Activated T-cell treated with anti-CD3 and anti-CD28 coated beads for 24 hours (primary cell): ENCODE measurements at places on chromosomes 5 and 9.

- no peak for DNase-seq
These were observed 43.4 kb upstream of the S1PR3 start for GRCh38 chr9:88947581-88948573.

GRCh38 chr9:116437411-116438370 is 249.4 kb upstream of the TRIM32 start:
- no peak for DNase-seq

DNA sequence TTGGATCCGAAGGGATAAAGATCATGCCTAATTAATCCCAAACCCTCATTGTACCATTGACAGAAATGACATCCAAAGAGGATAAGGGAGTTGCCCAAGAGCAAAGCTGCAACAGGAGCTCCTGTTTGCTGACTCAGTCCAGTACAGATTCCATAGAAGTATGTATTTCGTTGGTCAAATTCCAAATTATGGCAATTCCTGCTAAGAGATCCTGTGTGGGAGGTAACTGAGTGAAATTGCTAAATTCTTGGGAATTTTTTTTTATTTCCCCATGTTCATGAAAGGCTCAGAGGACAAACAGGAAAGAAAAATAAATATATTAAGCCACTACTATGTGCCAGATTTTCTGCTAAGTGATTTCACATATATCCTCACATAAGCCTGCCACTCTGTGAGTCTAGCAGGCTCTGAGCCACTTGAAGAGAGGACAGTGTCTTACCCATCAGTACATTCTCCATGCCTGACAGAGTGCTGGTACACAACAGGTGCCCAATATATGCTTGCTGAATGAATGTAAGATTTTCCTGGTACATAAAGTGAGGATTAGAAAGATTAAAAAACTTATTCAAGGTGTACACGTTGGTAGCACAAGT is 132.7 kb downstream of the GLIS3 start:
- no peak for DNase-seq

GRCh38 chr9:135252980-135253304 is 165.5 kb downstream of the OLFM1 start:
- DNase-seq, result no peak

DNA sequence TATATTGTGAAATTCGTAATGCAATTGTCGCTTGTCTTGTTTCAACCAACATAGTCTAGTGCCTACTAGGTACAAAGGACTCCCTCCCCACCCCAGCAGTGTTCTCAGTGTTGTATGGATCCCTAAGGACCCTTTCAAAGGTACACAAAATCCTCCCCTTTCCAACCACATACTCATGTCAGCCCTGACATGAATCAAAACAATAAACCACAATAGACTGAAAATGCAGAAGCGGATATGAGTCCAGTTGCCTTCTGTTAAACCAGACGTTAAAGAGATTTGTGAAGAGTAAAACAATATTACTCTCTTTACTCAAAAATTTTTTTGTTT is 82.4 kb upstream of the IFNK start:
- DNase-seq, result no peak

DNA sequence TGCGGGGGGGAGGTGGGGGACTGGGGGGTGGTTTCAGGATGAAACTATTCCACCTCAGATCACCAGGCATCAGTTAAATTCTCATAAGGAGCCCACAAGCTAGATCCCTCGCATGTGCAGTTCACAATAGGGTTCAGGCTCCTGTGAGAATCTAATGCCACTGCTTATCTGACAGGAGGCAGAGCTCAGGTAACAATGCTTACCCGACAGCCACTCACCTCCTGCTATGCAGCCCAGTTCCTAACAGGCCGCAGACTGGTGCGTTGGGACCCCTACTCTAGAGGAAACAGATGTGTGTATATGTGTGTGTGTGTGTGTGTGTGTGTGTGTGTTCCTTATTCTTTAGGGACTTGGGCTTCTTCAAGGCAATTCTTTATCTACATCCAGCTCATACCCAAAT is 352.3 kb upstream of the CCNH start:
- no peak for DNase-seq

DNA sequence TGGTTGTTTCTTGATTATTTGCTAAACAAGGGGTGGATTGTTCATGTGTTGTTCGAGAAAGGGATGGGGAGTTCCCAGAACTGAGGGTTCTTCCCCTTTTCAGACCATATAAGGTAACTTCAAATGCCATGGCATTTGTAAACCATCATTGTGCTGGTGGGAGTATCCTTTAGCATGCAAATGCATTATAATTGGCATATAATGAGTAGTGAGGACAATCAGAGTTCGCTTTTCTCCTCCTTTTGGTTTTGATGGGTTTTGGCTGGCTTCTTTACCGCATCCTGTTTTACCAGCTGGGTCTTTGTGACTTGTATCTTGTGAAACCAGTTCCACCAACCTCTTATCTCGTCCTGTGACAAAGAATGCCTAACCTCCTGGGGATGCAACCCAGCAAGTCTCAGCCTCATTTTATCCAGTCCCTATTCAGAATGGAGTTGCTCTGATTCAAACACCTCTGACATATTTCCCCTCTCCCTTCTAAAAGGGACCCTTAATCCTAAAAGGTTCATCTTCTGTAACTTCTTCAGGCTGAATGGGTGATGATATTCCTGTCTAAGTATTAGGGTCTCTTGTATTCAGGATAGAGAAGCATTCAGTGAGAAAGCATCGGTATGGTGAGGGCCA is 8.7 kb upstream of the FBN2 start:
- no peak for DNase-seq

DNA sequence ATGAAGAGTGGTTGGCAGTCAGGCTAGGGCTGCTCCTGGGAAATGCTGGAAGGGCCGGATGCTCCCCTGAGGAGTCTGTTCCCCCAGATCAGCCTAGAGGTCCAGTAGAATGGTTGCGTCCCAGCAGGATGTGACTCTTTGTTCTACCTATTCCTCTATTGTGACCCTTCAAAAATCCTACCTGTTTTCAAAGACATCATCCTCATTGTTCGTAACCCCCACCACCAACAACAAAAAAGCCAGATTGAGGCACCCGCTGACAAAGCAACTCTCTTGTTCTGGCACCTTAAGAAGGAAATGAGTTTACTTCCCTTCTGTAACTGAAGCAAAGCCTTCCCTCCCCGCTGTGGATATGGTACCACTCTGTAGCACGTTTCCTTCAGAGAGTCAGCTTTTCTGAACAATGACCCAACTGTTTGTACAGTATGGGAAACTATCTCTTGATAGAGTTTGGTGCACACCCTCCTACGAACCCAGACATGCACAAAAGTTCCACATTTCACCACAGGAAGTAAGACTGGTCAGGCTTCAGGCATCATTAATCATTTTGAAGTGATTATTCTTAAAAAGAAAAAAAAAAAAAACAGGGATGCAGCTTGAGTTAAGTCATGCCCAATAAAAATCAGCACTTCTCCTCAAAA is 207.2 kb downstream of the ENC1 start:
- no peak for DNase-seq

DNA sequence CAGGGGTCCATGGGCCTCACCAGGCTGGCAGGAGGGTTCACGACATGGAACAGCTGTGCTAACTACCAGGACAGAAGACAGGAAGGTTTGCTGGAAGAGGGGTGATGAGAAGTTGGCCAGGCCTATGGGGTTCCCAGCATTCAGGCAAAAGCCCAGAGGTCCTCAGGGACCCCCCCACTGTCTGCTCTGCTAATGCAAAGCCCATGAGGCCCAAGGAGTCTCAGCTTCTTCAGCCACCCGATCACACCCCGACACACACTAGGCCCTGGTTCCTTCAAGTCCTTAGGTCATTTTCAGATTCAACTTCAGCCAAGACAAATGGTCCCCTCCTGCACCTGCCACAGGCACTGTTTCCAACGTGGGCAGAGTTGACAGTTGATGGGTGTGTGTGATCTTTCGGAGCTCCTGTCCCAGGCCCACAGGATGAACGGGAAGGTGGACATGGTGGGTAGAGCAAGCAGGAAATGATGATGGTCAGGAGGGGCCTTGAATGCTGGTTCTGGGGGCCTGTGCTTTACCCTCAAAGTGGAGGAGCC is 20.4 kb downstream of the ADAMTS2 start:
- no peak for DNase-seq

GRCh38 chr5:74424162-74424868 is 216.2 kb downstream of the ENC1 start:
- no peak for DNase-seq

GRCh38 chr9:68619072-68619471 is 78.4 kb upstream of the TMEM252 start:
- no peak for DNase-seq

DNA sequence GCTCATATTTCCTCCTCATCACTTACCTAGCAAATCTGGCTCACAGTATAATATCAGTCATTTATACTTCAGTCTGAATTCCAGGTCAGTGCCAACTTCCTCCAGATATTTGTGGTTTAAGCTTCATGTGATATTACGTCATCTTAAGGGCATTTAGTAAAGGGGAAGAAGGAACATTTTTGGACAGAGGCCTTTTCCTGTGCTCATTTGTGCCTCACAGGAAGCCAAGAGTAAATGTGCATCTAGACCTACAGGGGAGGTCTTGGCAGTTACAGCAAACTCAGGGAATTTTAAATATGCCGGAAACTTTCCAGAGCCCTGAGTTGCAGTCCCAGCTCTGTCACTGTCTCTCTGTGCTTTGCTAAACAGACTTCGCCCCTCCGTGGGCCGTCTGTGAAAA is 12.3 kb upstream of the KCNIP1 start:
- DNase-seq, result no peak

DNA sequence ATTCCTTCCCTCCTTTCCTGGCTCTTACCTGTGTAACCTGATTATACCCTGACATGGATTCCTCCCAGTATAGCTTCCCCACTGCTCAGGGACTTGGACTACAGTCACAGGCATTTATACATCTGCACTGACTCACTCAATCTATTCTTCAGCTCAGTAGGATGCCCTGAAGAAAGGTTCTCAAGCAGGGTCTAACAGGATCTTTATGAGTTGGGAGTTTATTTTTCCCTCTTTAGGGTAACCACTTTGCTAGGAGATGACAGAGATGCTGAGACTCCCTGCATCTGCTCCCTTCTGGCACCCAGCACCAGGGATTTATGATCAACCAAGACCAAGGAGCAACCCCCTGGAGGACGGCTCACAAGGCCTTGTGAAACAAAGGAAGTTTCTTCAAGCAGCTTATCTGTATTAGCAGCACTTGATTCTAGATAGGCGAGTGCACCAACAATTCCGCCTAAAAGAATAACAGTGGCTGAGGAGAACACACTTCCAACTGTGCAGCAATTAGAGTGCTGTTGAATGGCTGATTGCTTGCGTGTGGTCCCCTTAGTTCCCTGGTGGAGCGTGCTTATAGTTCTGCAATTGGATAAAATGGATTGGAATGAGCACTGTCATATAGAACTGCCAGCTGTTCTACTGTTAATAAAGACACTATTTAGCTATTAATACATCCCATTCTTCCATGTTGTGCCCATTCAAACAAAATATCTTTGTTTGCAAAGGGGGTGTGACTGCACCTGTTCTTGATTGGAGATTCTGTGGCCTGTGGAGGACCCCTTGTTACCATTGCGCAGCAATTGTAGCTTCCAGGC is 482.6 kb downstream of the ZNF608 start:
- DNase-seq, result no peak

DNA sequence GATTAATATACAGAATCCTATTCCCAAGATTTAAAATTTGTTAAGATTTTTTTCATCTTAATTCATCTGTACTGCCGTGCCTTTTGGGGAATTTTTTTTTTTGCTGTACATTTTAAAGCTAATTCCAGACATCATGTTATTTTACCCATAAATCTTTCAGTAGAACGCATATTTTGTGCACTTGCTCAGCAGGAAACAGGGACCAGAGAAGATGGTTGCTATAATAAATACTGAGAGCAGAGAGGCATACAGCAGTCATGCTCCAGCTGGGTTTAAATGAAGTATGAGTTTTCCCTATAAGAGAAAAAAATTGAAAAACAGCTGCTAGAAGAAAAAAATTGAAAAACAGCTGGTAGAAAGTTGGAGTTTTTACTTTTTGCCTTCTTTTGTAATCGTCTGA is 196.9 kb upstream of the PUM3 start:
- DNase-seq, result no peak

- DNase-seq, result no peak
These were observed 283.6 kb upstream of the RPS23 start for GRCh38 chr5:82561797-82562196.

DNA sequence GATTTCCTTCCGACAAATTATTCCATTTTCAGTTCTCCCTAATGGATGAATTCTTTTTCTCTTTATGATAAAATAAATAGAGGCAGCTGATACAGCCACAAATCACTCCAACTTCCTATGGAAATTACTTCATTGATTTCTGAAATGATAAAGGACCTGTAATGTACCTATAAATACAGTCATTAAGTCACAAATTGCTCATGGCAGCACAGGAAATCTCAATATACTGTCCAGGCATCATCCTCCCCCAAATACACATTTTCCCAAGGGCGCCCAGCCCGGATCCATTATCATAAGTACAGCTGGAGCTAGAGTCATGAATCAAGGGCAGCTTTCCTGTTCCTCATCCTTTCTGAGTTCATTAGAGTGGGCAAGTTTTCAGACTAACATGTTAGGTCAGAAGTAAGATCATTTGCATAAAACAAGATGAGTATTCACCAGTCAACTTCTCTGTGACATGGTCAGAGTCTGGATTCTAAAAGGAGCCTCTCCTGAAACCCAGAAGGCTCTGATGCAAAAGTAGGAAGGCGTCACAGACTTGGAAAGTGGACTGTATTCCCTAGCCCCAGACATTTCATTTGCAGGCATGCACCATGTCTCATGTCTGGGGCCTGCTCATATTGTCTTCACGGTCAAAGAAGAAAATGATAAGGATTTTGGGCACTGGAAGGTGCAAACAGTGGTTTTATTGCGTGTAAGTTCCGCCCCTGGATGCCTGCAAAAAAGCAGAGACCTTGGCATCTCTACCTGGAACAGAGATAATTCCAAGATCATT is 383.2 kb downstream of the PLK2 start:
- DNase-seq, result no peak

GRCh38 chr9:132794730-132795380 is 83.2 kb downstream of the AK8 start:
- DNase-seq, result no peak

GRCh38 chr9:128388150-128388549 is 17.0 kb downstream of the URM1 start:
- no peak for DNase-seq

DNA sequence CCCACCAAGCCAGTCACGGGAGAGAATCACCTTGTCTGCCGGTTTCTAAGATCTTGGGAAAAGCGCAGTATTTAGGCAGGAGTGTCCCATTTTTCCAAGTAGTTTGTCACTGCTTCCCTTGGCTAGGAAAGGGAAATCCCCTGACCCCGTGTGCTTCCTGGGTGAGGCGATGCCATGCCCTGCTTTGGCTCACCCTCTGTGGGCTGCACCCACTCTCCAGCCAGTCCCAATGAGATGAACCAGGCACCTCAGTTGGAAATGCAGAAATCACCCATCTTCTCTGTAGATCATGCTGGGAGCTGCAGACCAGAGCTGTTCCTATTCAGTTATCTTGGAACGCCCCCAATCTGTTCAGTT is 116.9 kb downstream of the RAB3C start:
- DNase-seq, result no peak

DNA sequence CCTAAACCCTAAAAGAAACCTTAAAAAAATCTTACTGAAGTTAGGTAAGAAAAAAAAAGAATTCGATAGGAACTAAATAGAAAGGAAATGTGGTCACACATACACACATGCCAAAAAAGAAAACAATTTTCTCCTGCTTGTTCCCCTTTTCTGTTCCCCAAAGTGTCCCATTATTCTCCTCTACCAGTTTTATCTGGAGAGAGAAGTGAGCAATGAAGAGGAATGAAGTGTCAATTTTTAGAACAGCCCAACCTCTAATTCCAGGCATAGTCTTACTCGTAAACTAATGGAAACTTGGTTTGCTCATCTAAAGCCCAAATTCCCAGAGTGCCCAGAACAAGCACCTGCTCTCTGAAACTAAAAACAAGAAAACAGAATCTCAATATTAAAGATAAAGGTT is 26.1 kb downstream of the AP3B1 start:
- no peak for DNase-seq
